H9 (cell line): ENCODE measurements at places on chromosomes 7 and 10. TPM values are rescaled to one million over a fixed set of nuclear protein-coding genes. Genes with fewer than 3 reads are reported as not detected.

AMZ1 gene
- total RNA-seq, result 0.74 and 0.90 TPM in 2 replicates

DNA sequence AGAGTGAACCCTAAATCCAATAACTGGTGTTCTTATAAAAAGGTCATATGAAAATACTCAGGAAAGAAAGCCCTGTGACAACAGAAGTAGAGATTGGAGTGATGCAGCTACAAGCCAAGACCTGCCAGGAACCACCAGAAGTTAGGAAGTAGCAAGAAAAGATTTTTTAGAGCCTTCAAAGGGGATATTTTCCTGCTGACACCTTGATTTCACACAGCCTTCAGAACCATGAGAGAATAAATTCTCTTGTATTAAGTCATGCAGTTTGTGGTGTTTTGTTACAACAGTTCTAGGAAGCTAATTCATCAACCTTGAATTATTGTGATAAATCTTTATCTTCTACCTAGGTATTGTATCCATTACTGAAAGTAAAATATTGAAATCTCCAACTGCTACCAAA lies 81.0 kb downstream of the HYCC1 start:
- no peak for DNase-seq

NEUROG3 gene
- not detected in 2 replicates for total RNA-seq

- DNase-seq, result no peak
These were observed 89.4 kb downstream of the DGKI start for GRCh38 chr7:137757146-137757925.

DNA sequence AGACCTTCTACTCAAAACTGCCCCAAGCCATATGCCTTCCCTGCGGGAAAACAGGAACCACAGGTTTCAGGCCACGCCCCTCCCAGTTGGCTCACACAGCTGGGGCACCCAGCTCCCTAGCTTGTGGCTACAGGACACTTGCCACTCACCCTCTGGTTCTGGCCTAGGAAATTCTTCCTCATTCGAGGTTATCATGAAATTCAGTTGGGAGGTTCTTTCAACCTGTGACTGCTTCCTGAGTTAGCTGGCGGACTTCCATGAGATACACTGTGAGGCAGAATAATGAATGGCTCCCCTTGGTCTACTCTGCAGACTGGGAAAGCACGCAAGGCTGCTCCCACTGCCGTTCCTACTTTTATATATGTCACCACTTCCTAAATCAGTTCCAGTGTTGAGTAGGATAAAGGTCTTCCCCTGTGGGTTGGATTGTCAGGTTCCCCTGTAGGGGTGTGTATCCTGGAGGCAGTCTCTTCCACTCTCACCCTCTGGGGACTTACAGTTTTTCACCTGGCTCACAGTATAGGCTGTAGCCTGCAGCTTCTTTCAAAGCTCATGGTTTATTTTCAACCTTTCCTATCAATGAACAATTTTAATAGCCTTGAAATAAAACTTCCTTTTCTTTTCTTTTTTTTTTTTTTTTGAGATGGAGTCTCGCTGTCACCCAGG lies 37.0 kb downstream of the GPR22 start:
- DNase-seq, result no peak

PNLIPRP2 gene
- 0.24 and 0.26 TPM in 2 replicates for total RNA-seq

DNA sequence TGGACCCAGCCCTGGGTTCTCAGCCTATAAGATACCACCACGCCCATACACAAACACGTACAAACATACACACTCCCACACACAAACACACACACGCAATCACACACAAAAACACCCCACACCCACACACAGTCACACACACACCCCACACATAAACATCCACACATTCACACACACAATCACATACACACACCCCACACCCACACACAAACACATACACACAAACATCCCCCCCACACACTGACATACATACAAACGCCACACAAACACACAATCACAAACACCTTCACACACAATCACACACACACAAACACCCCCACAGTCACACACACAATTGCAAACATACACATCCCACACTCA lies 79.3 kb upstream of the CPXM2 start:
- no peak for DNase-seq

DNA sequence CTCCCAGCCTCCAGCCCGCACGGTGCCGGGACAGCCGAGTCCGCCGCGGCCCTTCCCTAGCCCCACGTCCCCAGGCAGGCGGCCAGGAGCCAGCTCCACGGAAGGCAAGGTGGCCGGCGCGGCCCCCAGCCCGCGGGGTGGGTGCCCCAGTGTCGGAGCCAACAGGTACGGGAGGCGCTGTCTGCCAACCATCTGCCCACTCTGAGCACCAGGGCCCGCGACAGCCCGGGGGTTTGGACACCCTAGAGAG lies 75.8 kb downstream of the CALN1 start:
- DNase-seq, result no peak

DNA sequence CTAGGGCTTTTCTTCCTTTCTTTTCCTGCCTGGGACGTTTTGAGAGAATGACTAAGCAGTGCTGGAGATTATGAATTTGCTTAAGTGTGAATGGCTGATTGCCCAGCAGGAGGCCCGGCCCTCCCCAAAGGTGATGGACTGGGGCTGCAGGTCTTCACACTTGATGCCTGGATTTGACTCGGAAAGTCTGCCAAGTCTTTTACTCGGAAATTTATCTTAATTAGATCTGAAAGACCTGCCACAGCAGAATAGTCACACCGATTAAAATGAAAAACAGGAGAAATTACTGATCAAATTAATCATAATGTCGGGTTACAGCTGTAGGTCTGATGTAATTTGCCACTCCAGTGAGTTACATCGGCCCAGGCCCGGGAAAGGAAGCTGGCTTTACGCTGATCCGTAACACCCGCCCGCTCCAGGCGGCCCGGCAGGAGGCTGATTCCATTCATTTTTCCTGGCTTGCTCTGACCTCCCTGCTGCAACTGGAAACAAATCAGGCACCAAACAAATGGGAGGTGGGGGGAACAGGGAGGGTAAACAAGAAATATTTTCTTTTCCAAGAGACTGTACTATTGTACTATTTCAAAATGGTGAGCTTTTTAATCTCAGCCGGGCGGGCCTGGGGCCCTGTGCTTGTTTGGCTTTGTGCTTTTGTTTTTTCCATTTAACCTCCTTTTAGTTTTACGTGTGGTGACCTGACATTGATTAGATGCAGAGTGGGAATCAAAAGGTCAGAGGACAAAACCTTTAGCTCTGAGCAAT lies 212.4 kb upstream of the YAE1 start:
- peak; percentile 65 for DNase-seq

- no peak for DNase-seq
These were observed 46.4 kb upstream of the NXPH1 start for GRCh38 chr7:8386926-8387550.

DNA sequence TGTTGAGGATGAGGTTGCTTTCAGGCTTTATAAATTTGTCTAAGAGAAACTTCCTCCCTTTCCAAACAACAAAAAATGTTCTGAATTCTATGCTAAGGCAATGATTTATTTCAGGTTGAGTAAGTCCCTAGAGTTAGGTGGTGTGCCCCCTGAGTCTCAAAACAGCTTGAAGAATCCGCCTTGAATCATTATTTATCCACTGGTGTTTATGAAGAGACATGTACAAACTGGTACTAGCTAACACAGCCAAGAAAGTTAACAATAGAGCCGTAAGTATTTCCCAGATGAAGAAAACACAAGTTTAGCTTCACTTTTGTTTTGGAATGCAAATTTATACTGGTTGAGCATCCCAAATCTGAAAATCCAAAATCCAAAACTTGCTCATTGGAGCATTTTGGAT lies 66.2 kb upstream of the SRPK2 start:
- DNase-seq, result no peak

DNA sequence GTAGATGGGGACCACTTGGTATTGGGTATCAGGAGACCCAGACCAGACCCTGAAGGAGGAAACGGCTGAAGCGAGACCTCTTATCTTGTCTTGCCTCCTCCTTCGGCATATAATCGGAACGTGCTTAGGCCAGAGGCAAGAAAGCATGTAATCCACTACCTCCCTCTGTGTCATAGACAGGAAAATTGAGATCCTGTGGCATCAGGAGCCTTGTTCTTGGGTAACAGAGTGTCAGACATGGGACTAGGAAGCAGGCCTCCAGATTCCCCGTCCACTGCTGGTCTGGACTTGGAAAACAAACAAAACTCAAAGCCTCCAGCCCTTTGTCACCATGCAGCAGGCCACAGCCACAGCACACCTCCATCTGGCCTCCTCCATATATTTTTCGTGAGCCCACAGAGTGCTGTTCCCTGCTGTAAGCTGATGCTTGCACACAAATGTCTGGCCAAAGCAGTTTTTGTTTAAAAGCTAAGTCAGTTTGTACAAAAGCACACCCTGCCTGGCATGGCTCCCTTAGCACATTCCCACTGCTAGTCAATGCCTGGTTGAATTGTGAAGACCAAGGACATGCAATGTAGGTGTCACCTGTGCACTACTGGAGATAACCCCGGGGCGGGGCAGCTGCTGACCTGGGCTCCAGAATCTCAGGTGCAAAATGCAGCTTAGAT lies 510.9 kb downstream of the RPS24 start:
- DNase-seq, result no peak

- no peak for DNase-seq
These were observed 67.9 kb downstream of the ATAD1 start for GRCh38 chr10:87750001-87750671.

DNA sequence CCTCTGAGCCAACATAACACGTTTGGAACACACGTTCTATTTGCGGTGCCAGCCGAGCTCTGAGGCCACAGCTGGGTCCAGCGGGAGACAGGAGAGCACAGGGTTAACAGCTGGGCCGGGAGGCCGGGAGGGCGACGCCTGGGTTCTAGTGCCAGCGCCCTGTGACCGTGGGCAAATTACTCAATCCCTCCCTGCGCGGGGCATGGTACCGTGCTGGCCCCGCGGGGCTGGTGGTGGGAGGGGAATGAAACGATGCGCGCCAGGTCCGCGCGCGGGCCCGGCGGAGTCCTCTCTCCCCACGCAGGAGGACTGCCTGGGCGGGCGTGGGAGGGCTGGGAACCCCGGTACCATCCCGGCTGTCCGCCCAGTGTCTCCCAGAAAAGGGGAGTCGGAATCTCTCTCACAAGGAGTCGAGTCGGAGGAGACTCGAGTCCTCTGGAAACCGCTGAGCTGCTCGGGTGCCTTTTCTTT lies 30.4 kb downstream of the LEP start:
- DNase-seq, result no peak

VSTM4 gene
- 0.35 and 0.44 TPM in 2 replicates for total RNA-seq

GRCh38 chr10:123275136-123275564 lies 120.9 kb downstream of the BUB3 start:
- no peak for DNase-seq

DNA sequence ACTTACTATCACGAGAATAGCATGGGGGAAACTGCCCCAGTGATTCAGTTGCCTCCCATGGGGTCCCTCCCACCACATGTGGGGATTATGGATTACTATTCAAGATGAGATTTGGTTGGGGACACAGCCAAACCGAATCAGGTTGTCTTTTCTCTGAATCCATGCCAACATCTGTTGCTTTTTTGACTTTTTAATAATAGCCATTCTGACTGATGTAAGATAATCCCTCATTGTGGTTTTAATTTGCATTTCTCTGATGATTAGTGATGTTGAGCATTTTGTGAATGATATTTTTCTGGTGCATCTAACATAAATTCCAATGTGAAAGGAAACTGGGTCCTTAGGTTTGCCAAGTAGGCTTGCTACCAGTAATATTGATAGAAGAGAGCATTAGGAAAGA lies 69.0 kb upstream of the ARHGAP21 start:
- DNase-seq, result no peak

FAM25A gene
- total RNA-seq, result not detected in 2 replicates

- no peak for DNase-seq
These were observed 33.9 kb downstream of the STRIP2 start for GRCh38 chr7:129468087-129468486.

- DNase-seq, result no peak
These were observed 187.7 kb downstream of the MTERF1 start for GRCh38 chr7:91692800-91693199.

DNA sequence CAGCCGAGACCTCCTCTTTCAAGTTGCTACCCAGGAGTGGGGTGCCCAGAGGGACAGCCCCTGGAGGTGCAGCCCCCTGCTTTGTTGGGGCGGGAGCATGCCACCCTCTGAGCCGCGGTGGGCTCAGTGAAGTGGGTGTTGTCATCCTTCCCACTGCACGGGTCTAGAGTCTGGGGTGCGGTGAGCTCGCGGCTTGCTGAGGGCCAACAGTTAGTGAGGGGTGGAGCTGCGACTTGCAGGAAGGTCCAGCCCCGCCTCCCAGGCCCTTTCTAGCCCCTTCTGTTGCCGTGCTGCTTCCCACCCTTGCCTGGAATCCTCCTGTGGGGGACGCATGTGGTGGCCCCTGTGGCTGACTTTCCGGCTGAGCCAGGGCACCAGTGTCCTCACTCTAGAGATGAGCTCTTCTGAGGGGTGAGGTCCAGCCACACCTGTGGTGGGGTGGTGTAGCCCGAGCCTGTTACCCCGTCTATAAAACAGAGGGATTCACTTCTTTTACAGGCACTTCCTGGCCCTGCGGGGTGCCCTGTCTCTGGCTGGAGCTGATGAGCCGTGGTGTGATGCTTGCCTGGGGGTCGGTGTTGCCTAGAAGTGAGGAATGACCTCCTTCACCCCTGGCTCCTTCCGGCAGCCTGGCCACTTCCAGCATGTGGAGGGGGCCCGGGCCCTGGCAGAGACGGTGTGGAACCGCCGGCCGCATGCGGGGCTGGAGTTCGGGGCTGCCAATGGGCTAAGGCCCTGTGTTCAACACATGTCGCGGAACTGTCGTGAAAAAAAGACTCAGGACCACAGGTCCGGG lies 127.9 kb downstream of the FAM53B start:
- peak; percentile 56 for DNase-seq

- DNase-seq, result no peak
These were observed 83.1 kb downstream of the SRPK2 start for GRCh38 chr7:105305633-105306032.

GRCh38 chr7:134500406-134500805 lies 27.0 kb upstream of the AKR1B10 start:
- no peak for DNase-seq

GHITM gene
- total RNA-seq, result 95.2 and 95.6 TPM in 2 replicates

- no peak for DNase-seq
These were observed 14.5 kb downstream of the HIPK2 start for GRCh38 chr7:139763330-139763729.

GRCh38 chr7:143435266-143435665 lies 8.0 kb upstream of the TAS2R60 start:
- DNase-seq, result no peak

- no peak for DNase-seq
These were observed 224.1 kb downstream of the SLC25A13 start for GRCh38 chr7:96097835-96098234.

SPDYE2B gene
- not detected in 2 replicates for total RNA-seq

GRCh38 chr7:14748461-14748860 lies 154.1 kb downstream of the DGKB start:
- no peak for DNase-seq

OR6V1 gene
- total RNA-seq, result not detected in 2 replicates

- peak; percentile 44 for DNase-seq
These were observed 15.1 kb upstream of the ELN start for GRCh38 chr7:74012842-74013249.

DDC gene
- not detected in 2 replicates for total RNA-seq

- peak; percentile 79 for DNase-seq
These were observed 102.2 kb upstream of the ZNF438 start for GRCh38 chr10:31133792-31134310.

- DNase-seq, result no peak
These were observed 347.5 kb upstream of the ZMIZ1 start for GRCh38 chr10:78721231-78721630.

GRCh38 chr7:123023126-123023525 lies 27.6 kb upstream of the TAS2R16 start:
- DNase-seq, result no peak
